ENCODE measurements at places on chromosomes 2 and 18.

DNA sequence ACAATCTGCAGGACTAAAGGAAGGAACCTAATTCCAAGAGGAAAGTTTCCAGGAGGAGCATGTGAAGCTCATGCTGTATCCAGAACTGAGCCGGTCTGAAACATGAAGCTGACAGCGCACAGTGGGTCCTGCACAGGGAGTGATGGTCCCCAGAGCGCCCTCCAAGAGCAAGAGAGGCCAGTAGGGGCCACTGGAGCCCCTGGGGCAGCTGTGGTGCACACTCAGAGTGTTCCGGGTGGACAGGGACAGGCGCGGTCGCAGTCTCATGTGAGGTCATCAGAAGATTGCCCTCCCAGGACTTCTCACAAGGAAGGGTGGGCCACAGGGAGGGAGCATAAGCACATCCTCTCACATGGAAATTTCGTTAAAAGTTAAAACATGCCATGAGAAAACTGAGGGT lies 355.9 kb downstream of the EIPR1 start:
- DNase-seq = no peak

DNA sequence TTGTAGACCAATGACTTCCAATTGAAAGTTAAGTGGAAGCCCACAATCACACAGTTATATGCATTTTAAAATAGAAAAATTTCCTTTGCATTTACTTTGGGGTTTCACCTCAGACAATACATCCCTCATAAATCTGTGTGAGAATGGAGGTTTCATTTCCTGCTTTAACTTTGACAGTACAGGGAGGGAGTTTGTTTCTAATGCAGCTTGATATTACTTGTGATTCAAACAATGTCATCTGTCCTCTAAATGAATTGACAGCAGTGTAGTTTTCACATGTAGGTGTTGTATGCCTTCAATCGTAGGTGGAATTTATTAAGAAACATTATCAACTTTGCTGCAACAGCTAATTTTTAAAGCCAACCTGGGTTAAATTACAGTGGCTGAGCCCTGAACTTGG lies 75.2 kb downstream of the TMEFF2 start:
- DNase-seq = no peak

GRCh38 chr2:165573534-165574461 lies 104.3 kb downstream of the CSRNP3 start:
- DNase-seq = no peak

DNA sequence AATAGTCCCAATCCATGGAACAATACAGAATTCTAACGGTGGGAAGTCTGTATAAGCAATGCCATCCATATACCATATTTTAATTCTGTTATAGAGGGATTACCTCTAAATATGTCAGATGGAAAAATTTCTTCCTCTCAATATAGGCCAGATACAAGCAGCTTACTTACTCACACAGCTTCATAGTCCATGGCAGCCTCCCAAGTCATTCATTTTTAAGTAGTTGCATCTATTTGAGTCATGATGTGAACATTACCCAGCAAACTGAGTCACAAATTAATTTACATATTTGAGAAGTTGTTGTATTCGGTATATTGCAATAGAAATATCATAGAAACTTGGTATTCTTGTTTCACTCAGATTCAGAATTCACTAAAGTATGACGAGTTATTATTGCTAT lies 20.3 kb downstream of the TBR1 start:
- no peak for DNase-seq

GRCh38 chr2:15930589-15931318 lies 9.6 kb upstream of the MYCN start:
- no peak for DNase-seq

DNA sequence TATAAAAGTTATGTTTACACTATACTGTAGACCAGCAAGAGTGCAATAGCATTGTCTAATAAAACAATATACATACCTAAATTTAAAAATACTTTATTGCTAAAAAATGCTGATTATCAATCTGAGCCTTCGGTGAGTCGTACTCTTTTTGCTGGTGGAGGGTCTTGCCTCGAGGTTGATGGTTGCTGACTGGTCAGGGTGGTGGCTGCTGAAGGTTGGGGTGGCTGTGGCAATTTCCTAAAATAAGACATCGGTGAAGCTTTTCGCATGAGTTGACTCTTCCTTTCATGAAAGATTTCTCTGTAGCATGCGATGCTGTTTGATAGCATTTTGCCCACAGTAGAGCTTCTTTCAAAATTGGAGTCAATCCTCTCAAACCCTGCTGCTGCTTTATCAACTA lies 2.4 kb downstream of the TIGD1 start:
- no peak for DNase-seq

GRCh38 chr2:37934591-37935513 lies 9.8 kb downstream of the RMDN2 start:
- no peak for DNase-seq

GRCh38 chr18:44714376-44714775 lies 33.7 kb downstream of the SETBP1 start:
- no peak for DNase-seq

GRCh38 chr2:74198023-74198460 lies 373 bp upstream of the MTHFD2 start:
- DNase-seq = no peak

GRCh38 chr18:31574359-31574758 lies 17.3 kb upstream of the TTR start:
- no peak for DNase-seq

DNA sequence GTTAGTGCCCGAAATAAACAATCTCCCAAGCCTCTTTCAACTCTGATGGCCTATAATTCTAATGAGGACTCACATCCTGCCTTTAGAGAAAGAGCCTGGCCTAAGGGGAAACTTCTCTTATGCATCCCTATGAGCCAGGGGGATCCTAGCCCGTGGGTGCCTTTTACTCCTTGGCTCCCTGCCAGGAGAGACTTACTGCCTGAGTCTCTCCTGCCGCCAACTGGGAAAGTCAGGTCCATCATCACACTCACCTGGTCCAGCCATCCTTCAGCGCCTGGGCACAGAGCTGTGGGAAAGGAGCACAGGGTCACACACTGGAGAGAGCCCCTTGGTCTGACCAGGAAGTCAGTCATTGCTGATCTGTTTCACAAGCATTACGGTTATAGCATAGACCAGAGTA lies 24.1 kb downstream of the ENOSF1 start:
- no peak for DNase-seq

DNA sequence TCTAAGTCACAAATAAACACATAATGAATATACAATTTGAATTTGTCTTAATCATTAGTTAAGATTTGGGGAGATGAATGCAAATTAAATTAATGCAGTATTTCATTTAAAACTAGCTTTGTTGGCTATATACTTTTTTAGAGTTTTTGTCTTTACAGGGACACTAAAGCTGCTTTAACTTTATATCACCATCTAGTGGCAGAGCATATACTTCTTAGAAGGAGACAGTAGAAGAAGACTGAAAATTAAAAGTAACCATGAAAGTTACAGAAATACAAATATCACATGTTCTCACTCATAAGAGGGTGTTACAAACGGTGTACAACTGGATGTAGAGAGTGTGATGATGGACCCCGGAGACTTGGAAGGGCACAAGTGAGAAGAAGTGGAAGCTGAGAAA lies 268.3 kb upstream of the NETO1 start:
- no peak for DNase-seq

GRCh38 chr2:186093174-186093573 lies 354.6 kb downstream of the FSIP2 start:
- DNase-seq = no peak

- DNase-seq = no peak
Observed at GRCh38 chr2:24592441-24593100, 101.5 kb downstream of the NCOA1 start.

DNA sequence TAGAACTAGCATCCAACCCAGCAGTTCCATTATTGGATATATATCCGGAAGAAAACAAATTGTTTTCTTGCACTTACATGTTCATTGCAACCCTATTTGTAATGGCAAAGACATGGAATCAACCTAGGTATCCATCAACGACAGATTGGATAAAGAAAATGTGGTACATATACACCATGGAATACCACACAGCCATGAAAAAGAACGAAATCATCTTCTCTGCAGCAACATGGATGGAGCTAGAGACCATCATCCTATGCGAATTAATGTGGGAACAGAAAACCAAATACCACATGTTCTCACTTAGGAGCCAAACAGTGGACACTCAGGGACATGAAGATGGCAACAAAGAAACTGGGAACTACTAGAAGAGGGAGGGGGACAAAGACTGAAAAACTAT lies 352.7 kb downstream of the CDH2 start:
- no peak for DNase-seq

DNA sequence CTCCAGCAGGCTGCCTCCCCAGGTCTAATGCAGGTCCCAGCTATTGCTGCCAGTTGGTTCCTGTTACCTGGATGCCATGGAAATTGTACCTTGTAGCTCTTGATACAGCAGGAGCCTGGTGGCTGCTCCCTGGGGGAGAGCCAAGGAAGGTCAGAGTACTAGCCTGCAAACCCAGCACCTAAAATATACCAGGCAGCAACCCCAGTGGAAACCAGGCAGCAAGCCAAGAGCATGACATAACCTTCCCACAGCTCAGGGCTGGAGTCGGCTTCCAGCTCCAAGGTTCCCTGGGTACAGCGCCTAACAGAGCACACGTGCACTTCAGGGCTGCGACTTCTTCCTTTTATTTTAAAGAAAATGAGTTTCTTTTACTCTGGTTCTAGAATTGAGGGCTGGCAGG lies 30.3 kb downstream of the TNP1 start:
- no peak for DNase-seq

DNA sequence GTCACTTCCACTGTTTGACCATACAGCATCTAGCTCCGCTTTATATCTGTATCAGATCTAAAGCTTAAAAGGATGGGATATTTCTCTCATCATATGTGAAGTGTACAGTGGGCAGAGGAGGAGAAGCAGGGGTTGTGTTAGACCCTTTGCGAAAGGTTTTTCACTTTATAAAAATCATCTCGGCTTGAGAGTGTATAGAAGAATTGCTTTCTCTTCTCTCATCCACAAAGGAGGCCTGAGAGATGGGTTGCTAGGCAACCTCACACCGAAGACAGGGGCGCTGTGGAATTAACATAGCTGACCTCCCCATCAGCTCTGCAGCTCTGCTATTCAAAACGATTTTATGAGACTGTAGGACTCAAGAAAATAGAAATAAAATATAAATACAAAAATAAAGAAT lies 70.2 kb upstream of the GALNT3 start:
- DNase-seq = no peak

DNA sequence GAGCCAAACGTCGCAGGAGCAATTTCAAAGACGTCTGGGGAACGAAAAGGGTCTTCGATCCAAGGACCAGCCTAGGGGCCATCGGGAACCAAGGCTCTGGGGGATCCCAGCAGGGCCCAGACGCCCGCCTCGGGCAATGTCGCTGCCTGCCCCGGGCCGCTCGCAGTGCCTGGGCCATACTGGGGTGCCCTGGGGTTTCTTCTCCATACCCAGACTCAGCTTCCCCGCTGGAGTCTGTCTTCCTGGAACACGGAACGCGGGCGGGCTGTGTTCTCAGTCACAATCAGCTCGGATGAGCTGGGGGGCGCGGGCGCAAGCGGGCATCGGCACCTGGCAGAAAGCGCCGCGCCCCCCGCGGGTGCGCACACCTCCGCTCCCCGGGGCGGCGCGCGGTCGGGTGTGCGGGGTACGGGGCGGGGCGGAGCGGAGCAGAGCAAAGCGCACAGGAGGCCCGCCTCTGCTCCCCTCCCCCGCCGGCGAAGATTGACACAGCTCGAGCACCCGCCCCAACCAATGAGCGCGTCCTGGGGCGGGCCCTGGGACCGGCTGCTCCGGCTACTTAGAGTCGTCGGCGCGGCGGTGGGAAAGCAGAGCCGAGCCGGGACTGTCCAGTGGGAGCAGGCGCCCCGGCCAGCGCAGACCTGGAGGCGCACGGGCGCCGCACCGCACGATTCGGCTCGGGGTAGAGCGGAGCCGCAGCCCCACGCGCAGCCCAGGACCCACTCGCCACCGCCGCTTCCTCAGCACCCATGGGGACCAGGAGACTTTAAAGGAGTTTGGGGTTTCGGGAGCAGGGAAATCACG lies at the start of gene LRATD1:
TSS of gene LRATD1 (plus strand) at position 585 of the 804 bp plus-strand sequence. CDS start 1,263 bp downstream, outside the sequence.
- no peak for DNase-seq

DNA sequence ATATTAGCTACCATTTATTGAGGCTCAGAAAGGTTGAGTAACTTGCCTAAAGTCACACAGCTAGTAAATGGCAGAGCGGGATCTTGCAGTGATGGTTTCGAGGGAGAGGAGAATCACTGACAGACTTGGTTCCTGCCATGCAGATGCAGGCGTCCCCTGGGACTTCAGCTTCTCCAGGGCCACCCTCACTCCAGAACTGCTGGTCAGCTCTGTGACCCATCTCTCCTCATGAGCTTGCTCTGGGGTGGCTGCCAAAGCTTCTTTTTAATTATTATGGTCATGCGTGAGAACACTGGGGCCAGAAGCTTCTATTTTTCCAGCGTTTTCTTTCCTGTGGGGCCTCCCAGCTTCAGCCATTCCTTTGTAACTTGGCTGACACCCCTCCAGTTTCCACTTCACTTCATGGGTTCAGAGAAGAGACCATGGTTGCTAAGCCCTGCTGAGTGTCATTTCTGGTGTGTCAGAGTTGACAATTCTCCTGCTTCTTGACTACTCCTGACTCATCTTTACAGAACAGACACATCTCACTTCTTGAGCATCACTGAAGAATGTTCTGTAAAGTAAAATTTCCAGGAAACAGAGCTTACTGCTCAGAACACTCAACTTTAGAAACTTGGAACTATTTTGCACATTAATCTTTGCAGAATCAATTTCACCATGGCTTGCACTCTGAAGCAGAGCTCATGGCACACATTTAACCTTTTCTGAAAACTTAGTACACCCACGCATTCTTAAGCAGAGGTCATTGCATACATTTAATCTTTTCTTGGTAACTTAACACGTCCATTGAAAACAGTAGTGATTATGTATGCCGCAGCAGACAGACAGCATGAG lies 70.4 kb downstream of the IL1R2 start:
- DNase-seq = no peak

- no peak for DNase-seq
Observed at GRCh38 chr18:76209597-76209996, 285.4 kb downstream of the ZNF516 start.

- no peak for DNase-seq
Observed at GRCh38 chr18:59707306-59707705, 10.1 kb upstream of the CCBE1 start.

- no peak for DNase-seq
Observed at GRCh38 chr2:160145471-160145870, 54.6 kb downstream of the ITGB6 start.

- no peak for DNase-seq
Observed at GRCh38 chr2:25758348-25758747, 85.0 kb upstream of the DTNB start.

GRCh38 chr2:218184331-218184730 lies 17.6 kb upstream of the CXCR1 start:
- no peak for DNase-seq

- DNase-seq = no peak
Observed at GRCh38 chr2:69742322-69742952, 503 bp downstream of the ANXA4 start.
